CD4-positive, alpha-beta T cell treated with Interleukin-15 for 4 hours (primary cell): ENCODE measurements at places on chromosomes 2 and 18.

DNA sequence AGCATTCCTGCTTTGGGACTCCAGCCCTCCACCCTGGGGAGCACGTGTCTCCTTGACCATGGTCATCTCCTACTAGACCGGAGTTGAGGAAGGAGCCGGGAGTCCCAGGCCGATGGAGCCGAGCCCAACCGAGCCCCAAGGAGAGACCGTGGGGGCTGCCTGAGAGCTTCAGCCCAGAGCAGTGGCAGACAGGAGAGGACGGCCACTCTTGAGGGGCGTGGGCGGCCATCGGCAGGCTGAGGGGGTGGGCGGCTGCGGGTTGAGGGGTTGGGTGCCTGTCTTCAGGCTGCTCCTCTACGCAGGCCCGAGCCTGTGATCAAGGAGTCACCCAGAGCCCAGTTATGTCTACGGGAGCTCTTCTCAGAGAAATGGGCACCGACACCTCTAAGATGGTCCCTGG lies 158.7 kb downstream of the PXDN start:
- DNase-seq, result no peak

- no peak for DNase-seq
Observed at GRCh38 chr18:74266161-74266560, 25.6 kb downstream of the CYB5A start.

DNA sequence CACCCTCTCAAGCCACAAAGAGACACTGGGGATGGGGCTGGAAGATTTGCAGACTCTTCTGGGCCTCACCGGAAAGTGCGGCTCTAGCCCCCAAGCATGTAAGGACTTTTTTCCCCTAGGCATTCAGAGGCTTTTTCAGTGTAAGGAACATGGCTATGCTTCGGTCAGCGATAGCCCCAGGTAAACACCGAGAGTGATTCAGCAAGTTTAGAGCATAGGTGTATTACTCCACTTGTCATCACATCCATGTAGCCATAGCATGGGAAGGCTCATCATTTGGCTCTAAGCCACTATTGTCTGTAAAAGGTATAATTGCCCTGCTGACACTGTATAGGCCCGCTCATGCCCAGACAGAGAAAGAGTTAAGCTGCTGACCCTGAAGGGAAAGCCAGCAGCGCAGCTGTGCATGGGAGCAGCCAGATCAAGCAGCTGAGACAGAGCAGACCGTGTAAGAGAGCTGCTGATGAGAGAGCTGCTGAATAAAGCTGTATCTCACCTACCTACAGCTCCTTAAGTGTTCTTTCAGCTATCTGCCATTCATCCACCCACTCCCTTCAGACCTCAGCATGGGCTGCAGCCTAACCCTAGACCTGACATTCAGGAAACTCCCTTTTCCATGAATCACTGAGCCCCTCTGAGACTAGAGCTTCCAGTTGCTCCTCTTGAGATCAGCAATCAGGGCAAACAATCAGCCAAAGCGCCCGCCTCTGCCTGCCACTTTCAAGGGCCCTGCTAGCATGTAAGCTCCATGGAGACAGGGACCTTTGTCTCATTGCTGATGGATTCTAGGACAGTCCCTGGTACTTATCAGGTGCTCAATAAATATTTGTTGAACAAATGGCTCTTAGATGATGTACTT lies 25.5 kb downstream of the LGALSL start:
- DNase-seq, result no peak

DNA sequence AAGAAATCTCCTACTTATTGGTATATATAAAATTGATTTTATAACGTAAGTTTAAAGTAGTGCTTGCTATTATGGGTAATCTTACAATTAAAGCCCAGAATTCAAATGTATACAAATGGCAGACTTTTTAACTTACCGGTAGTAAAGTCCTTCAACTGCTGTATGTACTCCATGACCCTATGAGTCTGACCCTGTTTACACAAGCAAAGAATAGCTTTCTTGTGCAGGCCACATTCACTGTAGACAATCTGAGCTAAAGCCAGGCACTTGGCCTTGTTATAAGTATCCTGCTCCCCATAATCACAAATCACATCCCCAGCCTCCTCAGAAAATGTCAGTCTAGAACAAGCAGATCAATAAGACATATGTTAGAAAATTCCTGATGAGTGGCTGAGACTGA lies 51.7 kb downstream of the CLHC1 start:
- no peak for DNase-seq

DNA sequence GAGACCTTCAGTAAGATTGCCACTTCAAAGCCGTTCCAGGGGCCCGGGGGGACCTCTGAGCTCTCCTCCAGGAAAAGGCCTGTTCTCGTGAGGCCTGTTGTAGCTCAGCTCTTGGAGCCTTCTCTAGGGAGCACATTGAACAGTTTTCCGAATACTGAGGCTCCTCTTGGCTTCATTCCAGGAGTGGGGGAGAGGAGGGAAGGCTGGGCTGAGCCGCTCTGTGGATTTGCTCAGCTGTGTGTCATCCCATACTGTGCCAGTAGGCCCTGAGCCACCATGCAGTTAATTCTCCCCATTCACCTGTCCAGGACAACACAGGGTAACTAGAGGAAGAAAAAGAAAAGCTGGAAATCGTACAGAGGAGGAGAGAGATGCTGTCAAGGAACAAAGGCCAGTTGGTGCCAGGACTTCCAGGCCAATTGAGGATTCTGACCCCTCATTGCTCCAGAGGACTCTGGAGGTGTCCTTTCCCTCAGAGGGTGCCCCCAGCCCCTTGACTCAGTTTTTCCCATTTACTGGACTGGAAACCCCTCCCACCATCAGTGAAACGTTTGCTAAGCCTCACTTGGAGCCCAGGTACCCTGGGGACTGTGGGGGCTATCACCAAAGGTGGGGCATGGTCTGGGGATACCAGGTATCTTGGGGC lies 41.4 kb downstream of the HS1BP3 start:
- DNase-seq, result no peak

- no peak for DNase-seq
Observed at GRCh38 chr18:21463718-21464117, 136.8 kb downstream of the ESCO1 start.

DNA sequence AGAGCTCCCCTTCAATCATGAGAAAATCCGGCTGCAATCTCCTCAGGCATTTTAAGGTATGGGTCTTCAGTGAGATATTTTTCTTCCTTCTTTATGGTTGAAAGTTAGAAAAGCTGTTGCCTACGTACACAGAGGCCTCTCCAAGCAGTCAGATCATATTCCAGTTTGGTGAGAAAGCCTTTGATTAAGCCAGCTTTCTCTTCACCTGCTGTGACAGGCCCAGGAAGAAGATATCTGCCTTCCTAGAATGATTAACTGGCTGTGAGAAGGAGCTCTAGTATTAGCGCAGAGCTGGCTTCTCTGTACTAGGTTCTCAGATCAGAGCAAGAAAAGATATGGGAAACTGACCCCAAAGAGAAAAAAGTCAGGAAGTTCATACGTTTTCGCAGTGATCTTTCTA lies 585.0 kb upstream of the CHAC2 start:
- no peak for DNase-seq

GRCh38 chr2:71528749-71529148 lies 75.4 kb downstream of the DYSF start:
- no peak for DNase-seq

DNA sequence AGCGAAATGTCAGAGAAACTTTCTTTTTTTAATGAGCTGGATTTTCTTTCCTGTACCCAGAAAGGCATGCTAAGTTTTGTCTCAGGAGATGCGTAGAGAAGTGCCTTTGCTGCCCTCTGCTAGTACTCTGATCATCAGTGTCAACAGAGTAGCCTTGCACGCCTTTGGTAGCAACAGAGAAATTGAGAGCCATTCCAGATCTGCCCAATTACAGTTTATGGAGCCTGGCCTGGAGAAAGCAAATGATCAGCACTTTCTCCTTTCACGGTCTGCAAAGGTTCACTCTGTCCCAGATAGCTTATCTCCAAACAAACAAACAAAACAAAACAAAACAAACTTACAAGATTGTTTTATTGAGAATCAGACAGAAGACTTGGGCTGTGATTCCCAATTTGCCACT lies 792.8 kb upstream of the PIK3C3 start:
- DNase-seq, result no peak

GRCh38 chr2:239896075-239896474 lies 129.1 kb downstream of the NDUFA10 start:
- no peak for DNase-seq

DNA sequence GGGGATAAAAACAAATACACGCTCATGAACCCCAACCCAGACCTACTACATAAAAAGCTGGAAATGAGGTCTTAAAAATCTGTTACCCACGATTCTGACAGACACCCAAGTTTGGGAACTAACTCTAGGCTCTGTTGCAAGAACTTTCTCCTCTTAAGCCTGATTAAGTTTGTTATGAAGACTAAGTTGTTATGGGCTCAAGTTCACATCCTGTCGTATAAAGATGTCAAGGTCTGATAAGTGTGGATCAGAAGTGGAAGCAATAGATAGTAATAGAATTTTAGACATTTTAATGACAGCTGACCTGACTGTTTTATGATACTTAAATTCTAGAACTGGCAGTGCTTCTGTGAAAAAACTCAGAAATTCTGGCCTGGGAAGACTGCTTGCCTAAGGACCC lies 43.2 kb downstream of the LPIN2 start:
- DNase-seq, result no peak

GRCh38 chr18:35153609-35154272 lies 87.1 kb upstream of the ZNF397 start:
- no peak for DNase-seq

DNA sequence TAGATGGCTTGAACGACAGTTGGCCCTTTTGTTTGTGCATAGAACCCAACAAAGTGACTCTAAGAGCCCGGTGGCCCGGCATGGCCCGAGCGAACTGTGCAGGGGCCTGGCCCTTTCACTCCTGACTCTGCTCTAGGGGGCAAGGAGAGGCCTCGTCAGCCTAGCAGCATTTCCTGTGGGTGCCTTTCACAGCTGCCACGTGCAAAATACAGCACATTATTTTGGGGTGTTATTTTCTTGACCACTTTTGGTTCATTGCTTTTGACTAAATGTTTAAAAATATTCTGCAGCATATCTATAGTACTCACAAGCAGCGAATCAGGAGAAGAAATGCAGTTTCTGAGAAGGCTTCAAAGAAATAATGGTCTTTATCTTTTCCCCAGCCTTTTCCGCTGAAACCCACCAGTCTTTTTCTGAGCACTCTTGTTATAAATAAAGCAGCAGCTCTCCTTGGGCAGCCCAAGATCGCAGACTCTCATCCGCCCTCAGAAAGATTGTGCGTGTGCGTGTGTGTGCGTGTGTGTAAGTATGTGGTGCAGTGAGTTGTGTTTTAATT lies 31.3 kb downstream of the DGKD start:
- peak; percentile 58 for DNase-seq

DNA sequence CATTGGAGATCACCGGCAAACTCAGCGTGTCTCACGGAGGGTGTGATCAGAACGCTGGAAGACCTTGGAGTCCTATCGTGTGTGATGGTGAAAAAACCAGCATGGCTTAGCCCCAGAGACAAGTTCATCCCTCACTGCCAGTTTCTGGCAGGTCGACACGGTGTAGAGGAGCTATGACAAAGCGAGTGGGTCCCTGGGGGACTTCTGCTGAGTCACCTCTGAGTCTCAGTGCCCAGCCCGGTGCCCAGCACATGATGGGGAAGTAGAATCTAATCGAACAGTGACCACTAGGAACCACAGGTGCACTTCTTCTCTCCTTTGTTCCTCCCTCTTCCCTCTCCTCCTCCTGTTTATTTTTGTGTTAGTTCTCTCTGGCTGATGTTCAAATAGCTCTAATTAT lies 45.9 kb upstream of the KCNF1 start:
- no peak for DNase-seq

DNA sequence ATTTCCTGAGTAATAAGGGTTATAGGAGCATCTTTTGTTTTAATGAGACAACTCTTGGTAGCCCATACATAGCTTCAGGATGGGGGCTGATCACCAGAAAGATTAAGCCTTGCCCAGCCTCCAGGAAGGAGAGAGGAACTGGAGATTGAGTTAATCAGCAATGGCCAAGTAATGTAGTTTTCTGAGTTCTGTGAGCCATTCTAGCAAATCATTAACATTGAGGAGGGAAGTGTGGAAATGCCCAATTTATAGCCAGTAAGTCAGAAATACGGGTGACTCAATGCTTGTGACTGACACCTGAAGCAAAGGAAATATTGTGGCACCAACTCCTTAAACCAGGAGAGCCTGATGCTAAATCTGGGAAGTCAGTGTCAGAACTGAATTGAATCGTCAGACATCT lies 205.1 kb upstream of the SRD5A2 start:
- no peak for DNase-seq

DNA sequence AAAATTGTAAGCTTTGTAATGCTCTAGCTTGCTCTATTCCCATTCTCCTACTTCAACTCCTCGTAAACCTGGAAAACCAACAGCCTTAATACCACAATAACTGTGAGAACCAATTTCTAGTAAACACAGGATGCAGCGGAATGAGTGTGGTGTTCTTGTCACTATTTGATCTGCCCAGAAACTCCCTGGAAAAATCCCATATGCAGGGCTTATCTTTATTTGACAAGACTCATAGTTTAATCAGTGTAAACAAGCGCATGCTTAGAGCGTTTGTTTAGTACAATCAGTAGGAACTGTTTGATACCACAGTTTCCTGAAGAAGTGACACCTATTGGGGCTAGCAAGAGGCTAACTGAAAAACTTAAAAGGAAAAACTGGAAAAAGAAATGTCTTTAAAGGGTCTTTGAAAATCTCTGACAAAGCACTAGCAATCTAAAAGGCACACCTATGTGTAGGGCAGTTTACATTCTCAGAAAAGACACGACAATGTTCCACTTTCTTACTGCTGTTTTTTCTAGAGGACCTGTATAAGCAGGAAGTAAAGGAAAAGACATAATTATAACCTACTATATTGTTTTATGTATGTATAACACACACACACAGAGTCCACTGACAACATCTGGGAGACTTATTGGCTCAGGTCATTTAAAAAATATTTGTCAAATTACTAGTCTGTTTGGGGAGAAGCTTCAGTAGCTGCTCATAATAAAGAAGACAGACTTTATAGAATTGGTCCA lies 241.4 kb upstream of the KLHL14 start:
- no peak for DNase-seq

GRCh38 chr2:134203175-134203574 lies 50.7 kb upstream of the MGAT5 start:
- no peak for DNase-seq

DNA sequence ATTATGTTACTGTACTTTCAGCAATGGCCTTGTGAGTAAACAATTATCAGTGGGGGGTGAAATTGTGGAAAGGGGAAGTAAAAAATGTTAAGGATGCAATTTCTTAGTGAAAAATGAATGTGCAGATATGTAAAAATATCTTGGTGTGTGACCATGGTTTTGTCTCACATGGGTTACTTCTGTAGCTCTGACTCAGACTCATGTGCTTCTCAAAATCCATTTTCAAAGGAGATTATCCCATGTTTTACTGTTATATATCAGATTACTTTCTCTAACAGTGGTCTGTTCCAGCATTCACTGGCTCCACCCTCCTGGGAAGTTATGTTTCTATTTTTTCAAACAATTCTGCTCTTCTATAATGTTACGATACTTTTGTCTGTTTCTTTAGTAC lies 298.2 kb upstream of the COL3A1 start:
- no peak for DNase-seq
